ENCODE measurements at places on chromosomes 3 and 15.

DNA sequence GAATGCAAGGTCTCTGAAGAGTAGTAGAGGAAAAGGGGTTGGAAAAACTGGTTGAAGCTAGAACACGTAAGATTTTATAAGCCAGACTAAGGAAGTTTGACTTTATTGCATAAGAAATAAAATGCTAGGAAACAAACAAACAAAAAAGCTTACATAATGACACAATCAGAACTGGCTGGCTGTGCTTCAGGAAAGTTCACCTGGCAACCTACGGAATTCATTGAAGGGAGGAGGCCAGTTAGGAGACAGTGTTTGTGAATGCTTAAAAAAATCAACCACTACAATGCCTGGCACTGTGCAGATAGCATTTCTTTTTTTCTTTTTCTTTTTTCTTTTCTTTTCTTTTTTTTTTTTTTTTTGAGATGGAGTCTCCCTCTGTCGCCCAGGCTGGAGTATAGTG lies 1.9 kb upstream of the ICE2 start:
- no peak for DNase-seq

GRCh38 chr15:45794712-45795439 lies 160.0 kb downstream of the SQOR start:
- no peak for DNase-seq

GRCh38 chr3:140360332-140360731 lies 317.5 kb upstream of the TRIM42 start:
- DNase-seq = no peak

DNA sequence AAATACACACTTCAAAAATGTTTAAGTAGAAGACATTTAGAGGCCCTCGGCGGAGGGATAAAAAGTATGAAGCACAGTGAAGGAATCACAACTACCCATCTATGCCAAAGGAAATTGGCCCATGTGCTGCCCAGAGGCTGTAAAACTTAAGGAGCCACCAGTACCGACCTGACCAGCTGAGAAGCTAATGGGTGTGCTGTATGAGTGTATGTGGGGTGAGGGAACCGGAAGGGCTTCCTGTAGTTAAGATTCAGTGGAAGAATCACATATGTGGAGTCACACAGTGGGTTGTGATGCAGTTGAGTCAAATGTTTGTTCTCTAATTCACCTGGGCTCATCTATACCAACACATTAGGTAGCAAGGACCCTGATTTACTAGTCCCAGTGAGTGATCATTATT lies 516.0 kb upstream of the IL12A start:
- DNase-seq = no peak

- no peak for DNase-seq
These were observed 94.8 kb upstream of the TLE3 start for GRCh38 chr15:70192490-70192889.

GRCh38 chr15:38600236-38600635 lies 35.6 kb upstream of the RASGRP1 start:
- DNase-seq = no peak

- peak; percentile 56 for DNase-seq
These were observed 677.4 kb downstream of the SQOR start for GRCh38 chr15:46312133-46312740.

DNA sequence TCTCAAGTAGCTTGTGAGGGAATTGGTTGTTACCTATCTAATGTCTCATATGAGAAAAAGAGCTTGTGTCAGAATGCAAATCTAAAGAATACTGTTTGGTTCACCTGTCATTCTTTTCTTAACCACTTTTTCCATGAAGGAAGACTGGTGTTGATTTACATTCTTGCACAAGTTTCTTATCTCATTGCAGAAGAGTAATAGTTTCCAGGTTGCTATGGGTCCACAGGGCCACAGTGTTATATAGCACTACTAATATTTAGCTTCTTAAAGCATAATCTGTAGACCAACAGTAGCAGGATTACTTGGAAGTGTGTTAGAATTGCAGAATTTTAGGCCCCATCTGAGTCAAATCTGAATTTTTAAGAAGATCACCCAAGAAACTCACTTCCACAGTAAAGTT lies 697.5 kb downstream of the GBE1 start:
- no peak for DNase-seq

DNA sequence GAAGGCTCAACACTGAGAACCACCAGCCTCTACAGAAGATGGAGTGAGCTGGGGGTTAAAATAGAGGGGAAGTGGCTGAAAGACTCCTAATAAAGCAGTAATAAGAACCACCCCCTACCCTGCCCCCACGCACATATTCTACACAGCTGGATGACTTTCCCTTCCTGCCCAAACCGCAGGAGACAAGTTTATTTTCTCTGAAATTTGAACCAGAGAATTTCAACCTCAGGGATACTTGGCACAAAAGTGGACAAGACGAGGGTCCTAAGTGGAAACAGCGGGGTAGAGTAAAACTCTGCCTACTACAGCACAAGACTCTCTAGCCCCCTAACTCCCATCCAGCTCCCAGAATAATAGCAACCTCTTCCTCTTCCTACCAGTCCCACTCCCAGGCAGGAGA lies 28.4 kb downstream of the USF3 start:
- peak; percentile 58 for DNase-seq

DNA sequence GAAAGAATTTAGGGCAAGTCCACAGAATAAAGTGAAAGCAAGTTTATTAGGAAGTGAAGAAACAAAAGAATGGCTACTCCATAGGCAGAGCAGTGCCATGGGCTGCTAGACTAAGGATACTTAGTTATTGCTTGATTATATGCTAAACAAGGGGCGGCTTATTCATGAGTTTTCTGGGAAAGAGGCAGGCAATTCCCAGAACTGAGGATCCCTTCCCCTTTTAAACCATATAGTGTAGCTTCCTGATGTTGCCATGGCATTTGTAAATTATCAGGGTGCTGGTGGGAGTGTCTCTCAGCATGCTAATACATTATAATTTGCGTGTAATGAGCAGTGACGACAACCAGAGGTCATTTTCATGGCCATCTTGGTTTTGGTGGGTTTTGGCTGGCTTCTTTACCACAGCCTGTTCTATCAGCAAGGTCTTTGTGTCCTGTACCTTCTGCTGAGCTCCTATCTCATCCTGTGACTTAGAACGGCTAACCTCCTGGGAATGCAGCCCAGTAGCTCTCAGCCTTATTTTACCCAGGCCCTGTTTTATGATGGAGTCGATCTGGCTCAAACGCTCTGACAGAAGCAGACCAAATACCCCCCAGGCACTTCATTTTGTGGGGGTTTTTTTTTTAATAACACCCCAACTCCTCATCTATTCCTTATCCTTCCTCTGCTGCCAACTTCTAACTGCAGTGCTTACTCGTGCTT lies 103.0 kb upstream of the RARB start:
- DNase-seq = no peak

DNA sequence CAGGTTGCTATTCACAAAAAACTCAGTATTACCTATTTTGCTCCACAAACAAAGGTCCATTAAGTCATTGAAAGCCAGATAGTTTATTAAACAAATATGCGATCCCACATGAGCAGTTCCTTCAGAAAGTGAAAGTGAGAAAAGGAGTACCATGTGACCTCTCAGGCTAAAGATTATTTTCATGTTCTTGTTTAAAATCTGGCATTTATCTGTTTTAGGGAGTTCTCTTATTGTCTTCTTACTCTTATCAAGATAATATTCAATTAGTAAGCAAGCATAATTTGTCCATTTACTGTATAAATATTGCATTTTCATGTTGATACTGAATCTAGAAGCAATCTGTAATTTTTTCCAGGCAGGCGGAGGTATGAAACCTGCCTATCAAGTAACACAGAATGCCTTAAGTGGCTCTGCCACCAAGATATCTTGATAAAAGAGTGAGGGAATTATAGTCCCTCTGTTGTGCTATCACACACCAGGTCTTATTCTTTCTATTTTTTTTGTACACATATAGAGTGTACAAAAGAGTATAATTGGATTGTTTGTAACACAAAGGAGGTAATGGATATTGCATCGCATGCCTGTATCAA lies 20.1 kb upstream of the PLSCR5 start:
- no peak for DNase-seq

DNA sequence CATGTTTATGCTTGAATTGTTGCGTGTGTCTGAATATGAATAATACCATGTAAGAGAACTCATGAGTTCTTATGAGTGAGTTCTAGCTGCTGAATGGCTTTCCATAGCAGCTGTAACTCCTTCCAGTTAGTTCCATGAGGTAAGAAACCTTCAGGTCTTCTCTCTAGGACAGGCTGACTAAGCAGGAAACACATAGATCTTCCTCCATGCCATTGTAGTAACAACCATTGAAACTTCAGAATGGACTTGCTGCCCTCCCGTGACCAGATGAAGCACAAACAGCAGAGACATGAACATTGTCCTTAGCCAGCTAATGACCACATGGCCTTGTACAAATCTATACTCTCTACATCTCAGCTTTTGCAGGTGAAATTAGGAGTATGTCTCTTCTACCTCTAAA lies 200.0 kb downstream of the ZNF385D start:
- no peak for DNase-seq

DNA sequence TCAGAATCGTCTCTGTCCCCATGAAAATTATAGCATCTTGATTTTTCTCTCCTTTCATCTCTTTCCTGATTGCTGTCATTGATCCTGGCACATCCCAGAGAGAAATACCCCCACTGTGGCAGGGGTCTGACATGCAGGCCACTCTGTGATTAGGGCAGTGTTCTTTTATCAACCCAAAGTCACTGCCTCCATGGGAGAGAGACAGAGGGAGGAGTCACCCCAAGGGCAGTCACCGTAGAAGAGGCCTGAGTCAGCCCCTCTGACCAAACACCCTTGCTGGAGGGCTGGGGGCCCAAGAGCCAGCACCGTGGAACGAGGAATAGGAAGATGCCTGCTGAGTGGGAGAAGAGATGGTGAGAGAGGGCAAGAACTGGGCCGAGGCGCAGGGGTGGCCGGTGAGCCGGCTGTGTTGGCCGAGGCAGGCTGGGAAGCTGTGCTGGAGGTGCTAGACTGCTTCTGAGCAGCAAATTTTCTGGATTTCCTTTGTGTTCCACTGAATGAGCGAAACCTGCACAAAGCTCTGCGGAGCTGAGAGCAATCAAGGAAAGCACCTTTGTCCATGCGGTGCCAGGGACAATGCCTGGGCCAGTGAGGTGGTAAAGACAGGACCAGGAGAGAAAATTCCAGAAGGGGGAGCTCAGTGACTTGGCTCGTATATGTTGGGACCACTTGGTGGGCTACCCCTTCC lies 103.8 kb downstream of the ADCY5 start:
- DNase-seq = no peak

DNA sequence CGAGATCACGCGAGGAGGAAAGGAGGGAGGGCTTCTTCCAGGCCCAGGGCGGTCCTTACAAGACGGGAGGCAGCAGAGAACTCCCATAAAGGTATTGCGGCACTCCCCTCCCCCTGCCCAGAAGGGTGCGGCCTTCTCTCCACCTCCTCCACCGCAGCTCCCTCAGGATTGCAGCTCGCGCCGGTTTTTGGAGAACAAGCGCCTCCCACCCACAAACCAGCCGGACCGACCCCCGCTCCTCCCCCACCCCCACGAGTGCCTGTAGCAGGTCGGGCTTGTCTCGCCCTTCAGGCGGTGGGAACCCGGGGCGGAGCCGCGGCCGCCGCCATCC lies 1.1 kb upstream of the SETD5 start:
- peak; percentile 97 for DNase-seq

DNA sequence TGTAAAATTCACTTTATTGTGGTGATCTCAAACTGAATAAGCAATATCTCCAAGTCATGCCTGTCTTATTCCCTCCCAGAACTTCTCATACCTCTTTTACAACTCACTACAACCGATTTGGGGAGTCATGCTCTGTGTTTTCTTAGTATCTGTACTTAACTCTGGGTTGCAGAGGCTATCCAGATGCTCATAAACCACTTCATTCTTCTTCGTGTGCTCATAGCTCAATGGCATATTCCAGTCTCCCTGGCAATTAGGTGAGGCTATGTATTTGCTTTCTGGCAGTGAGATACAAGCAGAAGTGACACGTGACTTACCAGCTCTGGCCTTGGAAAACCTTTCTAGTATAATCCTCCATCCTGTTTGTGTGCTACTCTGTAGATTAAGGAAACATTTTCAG lies 360.9 kb downstream of the ZNF385D start:
- peak; percentile 5 for DNase-seq

DNA sequence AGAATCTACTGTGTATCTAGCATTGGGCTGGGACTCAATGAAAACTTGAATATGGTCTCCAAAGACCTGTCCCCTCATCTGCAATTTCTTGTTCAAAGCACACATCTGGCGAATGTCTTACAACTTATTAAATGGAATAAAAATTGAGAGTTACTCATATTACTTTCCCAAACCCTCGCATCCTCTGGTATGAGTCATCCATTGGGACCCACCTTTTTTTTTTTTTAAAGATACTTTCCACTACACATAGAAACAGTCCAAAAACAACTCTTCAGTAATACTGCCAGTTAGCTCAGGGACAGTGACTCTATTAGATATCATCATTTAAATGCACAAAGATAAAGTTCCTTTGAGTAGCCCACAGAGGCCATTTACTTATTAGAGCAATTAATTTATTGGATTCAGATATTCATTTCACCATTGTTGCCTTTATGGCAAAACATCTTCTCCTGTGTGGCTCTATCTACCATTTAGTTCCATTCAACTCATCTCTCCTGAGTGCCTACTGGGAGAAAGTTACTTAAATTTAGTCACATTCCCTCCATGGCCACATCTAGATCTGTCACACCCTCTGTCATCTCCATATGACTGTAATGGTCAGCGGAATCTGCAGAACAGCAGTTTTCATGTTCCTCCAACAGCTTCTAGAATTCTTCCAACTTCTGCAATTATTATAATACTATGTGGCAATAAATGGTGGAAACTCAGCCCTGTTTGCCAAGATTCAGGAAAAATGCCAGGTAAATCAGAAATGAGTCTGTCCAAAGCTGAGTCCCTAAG lies 77.9 kb upstream of the ARHGEF3 start:
- no peak for DNase-seq

- no peak for DNase-seq
These were observed 24.6 kb upstream of the NECTIN3 start for GRCh38 chr3:111047042-111047441.

- DNase-seq = no peak
These were observed 100.2 kb upstream of the PRR23E start for GRCh38 chr3:127092776-127093175.

- DNase-seq = peak; percentile 84
These were observed 14.5 kb downstream of the EMC4 start for GRCh38 chr15:34239151-34239808.

- DNase-seq = no peak
These were observed 288.7 kb downstream of the NR2F2 start for GRCh38 chr15:96619174-96619573.

DNA sequence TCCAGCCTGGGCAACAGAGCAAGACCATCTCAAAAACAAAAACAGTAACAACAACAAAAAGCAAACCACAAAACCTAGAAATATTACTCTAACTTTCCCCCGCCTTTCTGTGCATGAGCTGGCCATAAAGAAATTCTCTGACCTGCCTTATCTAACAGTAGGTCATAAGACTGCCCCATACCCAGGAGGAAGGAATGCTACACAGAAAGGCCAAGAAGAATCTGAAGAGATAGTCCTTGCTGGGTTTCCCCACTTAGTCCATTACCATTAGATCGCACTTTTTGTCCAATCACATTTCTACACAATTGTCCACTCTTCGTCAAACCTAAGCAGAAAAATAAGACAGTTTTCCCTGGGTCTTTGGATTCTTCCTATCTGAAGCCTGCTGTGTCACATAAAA lies 23.5 kb downstream of the CIAO2A start:
- no peak for DNase-seq
